ENCODE measurements at places on chromosomes 5 and 9.

GRCh38 chr5:125377141-125377540 lies 630.7 kb upstream of the ZNF608 start:
- DNase-seq: no peak

DNA sequence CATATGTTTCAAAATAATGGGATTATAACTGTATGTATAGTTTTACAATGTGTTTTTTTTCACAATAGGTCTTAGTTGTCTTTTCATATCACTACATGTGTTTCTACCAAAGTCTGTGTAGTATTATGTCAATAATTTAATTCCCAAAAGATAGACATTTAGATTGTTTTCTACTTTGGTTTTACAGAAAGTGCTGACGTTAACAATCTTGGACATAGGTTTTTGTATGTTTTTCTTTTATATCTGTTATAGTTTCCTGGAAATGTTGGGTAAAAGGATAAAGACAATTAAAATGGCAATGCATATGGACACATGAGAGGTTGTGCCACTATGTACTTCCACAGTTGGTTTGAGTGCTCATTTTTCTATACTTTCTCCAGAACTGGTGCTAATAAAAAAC lies 15.2 kb downstream of the TMEFF1 start:
- DNase-seq: no peak

DNA sequence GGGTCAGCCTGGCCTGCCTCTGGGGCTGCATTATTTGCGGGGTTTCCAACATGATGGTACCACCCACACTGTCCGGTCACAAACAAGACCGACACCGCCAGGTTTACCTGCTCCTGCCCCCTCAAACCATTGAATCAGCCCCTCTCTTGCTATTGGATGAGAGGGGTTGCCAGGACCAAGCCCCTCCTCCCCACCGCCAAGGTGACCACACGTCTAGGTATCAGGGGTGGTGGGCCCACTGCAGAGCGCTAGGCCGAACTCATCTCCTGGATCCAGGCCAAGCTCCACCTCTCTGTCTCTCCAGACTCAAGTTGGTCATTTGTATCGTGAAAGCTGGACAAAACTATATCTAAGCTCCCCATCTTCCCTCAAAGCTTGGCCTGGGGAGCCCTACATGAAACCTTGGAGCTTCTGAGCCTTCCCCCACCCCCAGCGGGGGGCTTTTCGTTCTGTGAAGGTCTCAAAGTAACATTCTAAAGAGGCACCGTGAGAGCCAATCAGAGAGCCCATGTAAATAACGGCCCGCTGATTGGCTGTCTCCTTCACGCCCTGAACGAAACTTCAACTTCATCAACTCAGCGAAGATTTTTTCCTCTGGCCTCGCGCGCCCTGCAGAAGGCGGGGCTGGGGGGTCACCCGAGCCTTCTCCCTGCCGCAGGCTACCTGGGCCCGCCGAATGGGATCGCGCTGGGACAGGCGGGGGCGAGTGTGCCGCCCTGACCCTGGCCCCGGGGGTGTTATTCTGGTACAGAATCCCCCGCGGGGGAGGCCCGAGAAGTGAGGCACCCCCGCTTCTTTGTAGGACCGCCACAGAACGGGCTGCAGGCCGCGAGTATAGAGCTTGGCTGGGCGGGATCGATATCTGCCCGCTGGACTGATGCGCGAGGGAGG lies 49.6 kb upstream of the PSD2 start:
- DNase-seq: no peak

DNA sequence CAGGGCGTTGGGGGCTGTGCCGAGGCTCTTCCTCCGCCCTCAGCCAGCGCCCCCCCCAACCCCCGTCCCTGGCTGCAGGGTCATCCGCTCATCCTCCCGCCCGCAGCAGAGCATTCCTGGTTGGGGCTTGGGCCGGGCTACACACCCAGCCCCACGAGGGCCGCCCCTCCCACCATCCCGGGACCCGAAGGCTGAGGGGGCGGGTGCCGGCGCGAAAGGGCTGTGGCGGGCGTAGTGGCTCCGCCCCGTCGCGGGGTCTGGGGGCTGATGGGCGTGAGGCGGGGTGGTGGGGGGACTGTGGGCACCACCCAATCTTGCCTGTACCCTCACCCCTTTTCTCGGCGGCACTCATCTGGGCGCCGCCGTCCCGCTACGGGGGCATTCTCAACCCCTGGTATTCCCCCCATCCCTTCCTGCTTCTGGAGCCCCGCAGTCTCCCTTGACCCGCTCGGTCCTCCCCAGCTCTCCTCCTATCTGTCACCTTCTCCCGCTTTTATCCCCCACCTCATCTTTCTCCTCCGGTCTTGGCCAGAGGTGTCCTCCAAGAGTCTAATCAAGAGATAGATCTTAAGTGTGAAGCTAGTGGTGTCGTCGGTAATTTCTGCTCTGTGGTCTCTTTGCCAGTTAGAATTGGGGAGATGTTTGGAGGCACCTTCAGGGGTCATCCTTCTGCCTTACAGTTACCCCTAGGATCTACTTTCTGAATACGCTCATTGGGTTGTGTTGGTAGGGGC lies 1.6 kb downstream of the FER start:
- no peak for DNase-seq

GRCh38 chr9:90813523-90813922 lies 11.9 kb downstream of the SYK start:
- no peak for DNase-seq
